ENCODE measurements at places on chromosomes 2 and 18.

- no peak for DNase-seq
These were observed 226.8 kb upstream of the RAB6C start for GRCh38 chr2:129752686-129753085.

GRCh38 chr18:62164855-62165487, 21.9 kb downstream of the PIGN start:
- no peak for DNase-seq

DNA sequence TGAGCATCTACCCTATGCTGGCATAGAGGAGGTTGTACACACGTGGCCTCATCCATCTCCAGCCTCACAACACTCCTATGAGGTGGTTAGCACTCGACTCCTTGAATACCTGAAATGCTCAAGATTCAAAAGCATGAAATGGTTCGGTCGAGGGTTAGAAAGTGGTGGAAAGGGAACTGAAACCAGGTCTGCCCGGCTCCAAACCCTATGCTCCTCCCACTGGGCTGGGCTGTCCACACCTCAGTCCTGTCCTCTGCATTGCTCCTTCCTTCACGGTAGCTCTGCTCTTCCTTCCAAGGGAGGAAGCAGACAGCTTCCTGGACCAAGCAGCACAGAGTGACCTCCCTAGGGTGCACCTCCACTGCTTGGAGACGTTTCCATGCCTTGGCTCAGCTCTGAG, 565.2 kb upstream of the ID2 start:
- DNase-seq, result no peak

GRCh38 chr2:111632661-111633060, 251.3 kb downstream of the ANAPC1 start:
- DNase-seq, result no peak

DNA sequence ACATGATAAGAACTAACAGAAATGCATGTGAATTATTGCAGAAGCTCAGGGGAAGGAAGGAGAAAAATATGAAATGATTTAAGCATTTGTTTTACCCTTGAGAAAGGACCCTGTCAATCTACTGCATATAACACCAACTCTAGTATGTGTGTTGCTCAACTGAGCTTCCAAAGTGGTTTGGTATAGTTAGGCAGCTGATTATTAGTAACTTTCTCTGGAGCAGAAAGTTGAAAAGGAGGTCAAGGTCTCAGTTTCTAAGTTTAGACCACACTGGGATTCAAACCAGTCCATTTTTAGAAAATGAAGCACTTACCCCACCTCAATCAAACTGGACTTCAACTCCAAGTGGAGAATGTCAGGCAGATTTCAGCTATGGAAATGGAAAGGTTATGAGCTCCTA, 123.3 kb upstream of the CDC42EP3 start:
- no peak for DNase-seq

- DNase-seq, result no peak
These were observed 101.2 kb downstream of the FSHR start for GRCh38 chr2:49053156-49053555.

- DNase-seq, result no peak
These were observed 124.3 kb upstream of the FOSL2 start for GRCh38 chr2:28268386-28268785.

GRCh38 chr2:180474716-180475115, 467.6 kb upstream of the CWC22 start:
- peak; percentile 89 for DNase-seq

GRCh38 chr2:30394096-30394495, 53.0 kb upstream of the LCLAT1 start:
- DNase-seq, result peak; percentile 71

GRCh38 chr18:32310774-32311173, 120.9 kb downstream of the MEP1B start:
- no peak for DNase-seq

- DNase-seq, result no peak
These were observed 195.6 kb downstream of the AGAP1 start for GRCh38 chr2:235689427-235689853.

DNA sequence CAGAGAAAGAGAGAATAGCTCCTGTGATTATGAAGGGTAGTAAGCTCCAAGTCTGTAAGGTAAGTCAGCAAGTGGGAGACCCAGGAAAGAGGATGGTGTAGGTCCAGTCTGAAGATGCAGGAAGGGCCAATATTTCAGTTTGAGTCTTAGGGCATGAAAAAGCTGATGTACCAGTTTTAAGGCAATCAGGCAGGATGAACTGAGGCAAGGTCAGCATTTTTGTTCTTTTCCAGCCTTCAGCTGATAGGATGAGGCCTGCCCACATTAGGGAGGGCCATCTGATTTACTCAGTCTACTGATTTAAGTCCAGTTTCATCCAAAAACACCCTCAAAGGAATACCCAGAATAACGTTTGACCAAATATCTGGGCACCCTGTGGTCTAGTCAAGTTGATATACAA, 347.3 kb downstream of the CMPK2 start:
- DNase-seq, result no peak

DNA sequence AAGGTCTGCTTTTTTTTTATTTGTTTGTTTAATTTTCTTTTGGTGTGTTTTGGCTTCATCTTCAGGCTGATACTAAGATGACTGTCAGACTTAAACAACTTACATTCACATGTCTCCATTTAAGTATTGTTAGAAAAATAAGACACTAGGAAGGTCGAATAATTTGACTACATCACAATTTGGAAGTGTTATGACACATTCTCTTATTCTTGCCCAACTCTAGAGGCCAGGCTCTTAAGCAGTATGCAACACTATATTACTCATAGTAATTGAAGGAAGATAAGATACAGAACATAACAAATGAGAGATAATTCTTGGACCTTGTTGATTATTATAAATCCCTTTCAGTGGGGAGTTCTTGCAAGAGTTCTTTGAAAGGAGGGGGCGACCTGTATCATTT, 295.3 kb upstream of the COL3A1 start:
- no peak for DNase-seq

- no peak for DNase-seq
These were observed 49.0 kb upstream of the RAB6C start for GRCh38 chr2:129930451-129930850.

- no peak for DNase-seq
These were observed 189.9 kb upstream of the ATP5MC3 start for GRCh38 chr2:175371378-175371777.

GRCh38 chr18:527146-527545, 26.6 kb upstream of the COLEC12 start:
- no peak for DNase-seq

GRCh38 chr18:59729781-59730180, 32.6 kb upstream of the CCBE1 start:
- no peak for DNase-seq

- peak; percentile 48 for DNase-seq
These were observed 29.9 kb upstream of the IMPA2 start for GRCh38 chr18:11951390-11951851.

DNA sequence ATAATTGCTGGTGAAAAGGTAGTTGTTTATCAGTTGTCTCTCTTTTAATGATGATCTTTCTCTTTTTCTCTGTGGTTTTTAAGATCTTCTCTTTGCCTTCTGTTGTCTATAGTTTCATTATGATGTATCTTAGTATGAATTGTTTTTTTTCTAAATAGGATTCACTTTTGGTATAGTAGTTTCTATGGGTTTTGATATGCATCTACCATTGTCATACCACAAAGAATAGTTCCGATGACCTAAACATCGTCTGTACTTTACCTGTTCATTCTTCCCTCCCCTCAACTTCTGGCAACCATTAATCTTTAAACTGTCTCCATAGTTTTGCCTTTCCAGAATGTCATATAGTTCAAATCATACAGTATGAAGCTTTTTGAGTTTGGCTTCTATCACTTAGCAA, 19.6 kb downstream of the RDH14 start:
- no peak for DNase-seq

GRCh38 chr18:74351354-74351753, 35.7 kb downstream of the C18orf63 start:
- DNase-seq, result no peak

DNA sequence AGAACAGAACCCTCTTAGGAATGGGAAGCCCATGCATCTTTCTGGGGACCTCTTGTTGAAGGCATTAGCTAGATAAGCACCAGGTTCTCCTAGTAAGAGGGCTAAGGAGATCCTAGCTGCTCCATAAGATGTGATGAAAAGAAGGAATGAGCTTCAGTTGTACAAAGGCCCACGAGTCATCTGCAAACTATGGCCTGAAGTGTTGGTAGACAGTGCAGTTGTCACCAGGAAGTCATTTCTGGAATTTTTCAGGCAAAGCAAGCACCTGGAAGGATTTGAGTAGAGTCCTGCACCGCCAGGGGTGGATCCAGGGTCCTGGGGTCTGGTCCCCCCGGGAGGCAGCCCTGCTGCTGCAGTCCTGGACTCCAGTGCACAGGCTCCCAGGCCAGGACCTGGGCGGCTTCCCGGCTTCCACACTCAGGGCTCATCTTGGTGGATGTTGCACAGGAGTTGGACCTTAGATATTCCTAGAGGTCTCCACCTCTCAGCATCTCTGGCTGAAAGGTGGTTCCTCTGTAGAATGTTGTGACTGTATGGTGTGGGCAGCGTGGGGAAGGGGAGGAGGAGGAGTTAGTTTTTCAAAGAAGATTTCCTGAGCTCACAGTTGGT, 85.3 kb downstream of the LDLRAD4 start:
- no peak for DNase-seq

DNA sequence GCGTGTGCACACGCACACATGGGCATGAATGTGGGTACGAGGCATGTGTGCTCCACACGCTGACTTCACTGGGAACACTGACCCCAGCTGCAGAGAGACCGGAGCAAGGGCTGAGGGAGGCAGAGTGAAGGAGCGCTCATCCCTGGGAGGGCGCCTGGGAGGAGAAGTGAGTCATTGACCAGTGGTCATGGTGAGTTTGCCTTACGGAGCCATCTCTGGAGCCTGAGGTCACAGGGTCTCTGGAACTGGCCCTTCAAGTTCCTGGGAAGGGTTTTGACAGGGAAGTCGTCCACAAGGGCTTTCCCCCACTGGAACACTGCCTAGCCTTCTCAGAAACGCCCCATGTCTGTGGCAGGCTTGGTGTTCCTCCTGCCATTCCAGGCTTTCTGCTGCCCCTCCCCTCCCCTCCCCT, 14.3 kb upstream of the TMEM185B start:
- no peak for DNase-seq

DNA sequence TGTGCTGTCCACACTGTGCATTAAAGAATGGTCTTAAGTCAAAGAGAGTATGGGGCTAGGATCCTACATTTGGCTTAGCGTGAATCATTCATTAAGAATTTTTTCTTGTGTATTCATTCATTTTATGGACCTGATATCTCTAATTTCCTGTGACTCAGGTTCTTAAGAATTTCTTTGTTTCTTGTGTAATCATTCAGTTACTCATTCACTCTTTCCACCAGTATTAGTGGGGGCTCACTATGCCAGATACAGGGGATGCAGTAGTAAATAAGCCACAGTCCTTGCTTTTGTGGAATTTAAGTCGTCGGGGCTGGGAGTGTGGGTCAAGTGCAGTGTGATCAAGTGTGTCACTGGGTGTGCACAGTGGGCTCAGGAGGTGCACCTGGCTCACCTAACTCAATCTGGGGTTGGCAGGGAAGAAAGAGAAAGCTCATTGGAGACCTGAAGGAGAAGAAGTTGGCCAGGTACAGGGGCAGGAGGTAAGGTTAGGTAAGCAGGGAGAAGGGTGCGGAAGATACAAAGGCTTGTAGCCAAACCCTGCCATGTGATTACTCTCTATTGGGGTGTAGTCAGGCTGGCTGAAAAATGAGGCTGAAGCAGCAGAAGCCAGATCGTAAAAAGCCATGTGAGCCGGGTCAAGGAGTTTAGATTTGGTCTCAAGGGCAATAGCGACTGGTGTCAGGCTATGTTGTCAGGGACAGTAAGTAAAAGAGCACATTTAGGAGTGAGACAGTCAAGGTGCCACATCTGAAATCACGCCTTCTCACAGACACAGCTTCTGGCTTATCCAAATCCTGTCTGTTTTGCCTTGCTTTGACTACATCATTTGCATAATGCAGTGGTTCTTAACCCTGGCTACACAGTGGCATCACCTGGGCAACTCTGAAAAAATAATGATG, 67.2 kb downstream of the KCTD1 start:
- no peak for DNase-seq

DNA sequence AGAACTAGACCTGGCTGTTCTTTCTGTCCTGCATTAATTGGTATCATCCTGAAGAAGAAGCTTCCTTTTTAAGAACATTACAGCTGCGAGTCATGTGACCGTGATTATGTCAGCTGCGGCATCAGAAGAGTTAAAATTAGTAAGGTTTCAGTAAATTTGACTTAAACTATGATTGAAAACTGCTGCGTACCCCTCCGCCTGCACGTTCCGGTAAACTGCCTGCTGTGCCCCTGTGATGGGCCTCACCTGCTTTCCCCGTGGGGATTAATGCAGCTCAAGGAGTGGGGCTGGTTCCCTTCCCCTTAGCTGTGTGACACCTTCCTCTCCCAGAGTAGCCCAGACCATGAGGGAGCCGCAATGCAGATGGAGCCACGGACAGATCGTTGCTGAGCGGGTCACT, 36.1 kb upstream of the MYO3B start:
- no peak for DNase-seq

DNA sequence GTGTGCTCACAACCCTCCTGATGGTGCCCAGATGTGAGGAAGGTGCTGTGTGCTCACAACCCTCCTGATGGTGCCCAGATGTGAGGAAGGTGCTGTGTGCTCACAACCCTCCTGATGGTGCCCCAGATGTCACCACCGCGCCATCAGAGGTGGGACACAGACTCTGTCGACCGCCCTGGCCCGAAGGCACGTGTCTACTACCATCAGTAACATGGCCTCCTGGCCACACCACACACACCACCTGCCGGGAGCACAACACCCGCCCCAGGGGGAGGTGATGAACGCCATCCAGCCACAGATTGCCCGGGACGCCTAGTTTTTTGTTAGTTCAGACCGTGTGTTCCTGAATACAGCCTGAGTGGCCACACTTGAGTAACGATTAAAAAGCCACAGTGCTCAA, 24.5 kb downstream of the HDAC4 start:
- no peak for DNase-seq

GRCh38 chr18:58310517-58310916, 266.5 kb downstream of the NEDD4L start:
- DNase-seq, result no peak

- no peak for DNase-seq
These were observed 40.6 kb downstream of the EHD3 start for GRCh38 chr2:31274401-31275075.

DNA sequence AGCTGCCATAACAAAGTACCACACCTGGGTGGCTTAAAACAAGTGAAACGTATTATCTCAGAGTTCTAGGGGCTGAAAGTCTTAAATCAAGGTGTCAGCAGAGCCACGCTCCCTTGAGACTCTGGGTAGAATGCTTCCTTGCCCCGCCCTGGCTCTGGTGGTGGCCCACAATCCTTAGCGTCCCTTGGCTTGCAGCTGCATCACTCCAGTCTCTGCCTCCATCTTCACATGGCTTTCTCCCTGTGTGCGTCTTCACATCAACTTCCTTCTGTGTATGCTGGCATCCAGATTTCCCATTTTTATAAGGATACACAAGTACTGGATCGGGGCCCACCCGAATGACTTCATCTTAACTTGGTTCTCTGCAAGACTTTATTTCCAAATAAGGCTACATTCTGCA, 62.5 kb downstream of the MRO start:
- no peak for DNase-seq

All from NCI-H146 (cell line).